Cortex of kidney (tissue), 1 donor: ENCODE measurements at places on chromosomes 12 and 14.

GRCh38 chr12:47876440-47876960, 28.3 kb downstream of the VDR start:
- no peak for DNase-seq

GRCh38 chr14:79111987-79112501, 941.9 kb downstream of the NRXN3 start:
- no peak for DNase-seq

DNA sequence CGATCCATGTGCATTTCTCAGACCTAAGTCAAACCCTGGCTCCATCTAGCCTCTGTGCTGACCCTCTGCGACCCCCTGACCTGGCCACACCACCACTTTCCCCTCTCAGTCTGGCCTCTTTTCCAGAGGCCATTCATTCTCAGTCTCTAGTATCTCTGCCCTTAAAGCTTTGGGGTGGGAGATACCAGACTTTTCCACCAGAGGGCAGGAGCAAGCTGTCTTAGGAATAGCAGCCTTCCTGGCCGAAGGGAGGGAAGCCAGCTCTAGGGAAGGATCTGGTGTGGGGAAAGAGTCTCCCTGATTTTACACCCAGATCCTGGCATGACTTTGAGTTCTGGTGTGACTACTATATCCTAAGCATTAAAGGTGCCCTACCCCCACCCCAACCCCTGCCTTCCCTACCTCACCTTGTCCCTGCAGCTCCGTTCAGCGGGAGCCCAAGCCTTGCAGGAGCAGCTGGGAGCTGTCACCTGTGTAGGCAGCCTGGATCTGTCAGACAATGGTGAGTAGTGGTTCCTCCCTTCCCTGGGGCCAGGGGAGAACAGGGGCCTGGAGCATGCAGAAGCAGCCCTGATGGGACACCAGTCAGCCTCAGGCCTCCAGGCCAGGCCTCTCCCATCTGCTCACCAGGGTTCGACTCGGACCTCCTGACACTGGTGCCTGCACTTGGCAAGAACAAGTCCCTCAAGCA, 6.6 kb downstream of the CARMIL3 start:
- DNase-seq = no peak

GRCh38 chr12:9041321-9041720, 52.0 kb downstream of the KLRG1 start:
- no peak for DNase-seq

DNA sequence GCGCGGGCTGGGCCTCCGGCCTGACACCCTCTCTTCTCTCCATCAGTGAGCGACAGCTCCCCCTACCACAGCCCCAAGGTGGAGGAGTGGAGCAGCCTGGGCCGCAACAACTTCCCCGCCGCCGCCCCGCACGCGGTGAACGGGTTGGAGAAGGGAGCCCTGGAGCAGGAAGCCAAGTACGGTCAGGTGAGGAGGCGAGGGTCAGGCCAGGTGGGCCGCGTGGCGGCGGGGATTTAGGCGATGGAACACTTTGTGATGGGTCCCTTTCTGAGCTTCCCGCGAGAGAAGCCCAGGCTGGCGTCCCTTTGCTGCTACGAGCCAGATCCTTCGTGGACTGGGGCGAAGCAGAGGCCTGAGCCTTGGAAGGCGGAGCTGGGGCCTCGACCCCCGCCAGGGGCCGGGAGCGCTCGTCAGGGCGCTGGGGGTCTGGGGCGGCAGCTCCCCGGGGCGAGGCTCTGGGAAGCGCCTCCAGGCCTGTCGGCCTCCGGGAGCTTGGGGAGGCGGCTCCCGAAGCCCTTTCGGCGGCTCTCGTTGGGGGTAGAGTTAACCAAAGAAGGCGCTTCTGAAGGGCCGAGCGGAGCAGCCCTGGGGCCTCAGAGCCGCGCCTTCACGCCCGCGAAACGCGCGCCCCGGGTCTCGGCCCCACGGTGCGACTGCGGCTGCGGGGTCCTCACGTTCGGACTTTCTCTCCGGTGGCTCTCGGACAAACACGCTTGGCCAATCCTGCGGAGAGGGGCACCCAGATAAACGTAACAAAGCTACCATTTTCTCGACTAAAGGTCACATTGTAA, 5.0 kb downstream of the PAX9 start:
- no peak for DNase-seq
